Stimulated activated CD8-positive, alpha-beta memory T cell treated with anti-CD3 and anti-CD28 coated beads, Interleukin-15, amount 100 ng/mL, for 4 hours (primary cell): ENCODE measurements at places on chromosomes 7 and 10.

DNA sequence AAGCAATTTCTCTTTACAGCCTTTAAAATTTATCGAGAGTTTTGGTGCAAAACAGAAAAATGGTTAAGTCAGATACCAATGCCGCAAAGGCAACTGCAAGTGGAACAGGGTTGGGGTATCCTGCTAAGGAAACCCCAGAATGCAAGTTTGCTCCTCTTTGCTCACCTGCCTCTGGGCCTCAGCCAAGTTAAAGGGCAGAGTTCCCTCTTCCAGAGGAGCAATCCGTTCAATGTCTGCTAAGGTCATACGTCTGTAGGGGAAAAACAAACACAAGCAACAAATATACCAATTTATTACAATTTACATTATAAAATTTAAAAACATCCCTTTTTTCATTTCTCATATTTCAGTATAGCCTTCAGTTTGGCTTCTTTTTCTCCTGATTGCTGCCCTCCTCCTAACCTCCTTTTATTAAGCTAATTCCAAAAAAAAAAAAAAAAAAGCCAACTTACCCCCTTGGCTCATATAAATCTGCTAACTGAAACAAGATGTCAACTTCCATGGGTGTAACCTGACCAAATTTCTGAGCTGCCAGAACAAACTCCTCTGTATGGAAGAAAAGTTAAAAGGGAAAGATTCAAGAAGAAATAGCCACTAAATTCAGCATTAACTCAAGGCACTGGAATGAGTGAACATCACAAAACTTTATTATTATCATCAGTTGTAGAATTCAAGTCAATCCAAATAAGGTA is 132.6 kb downstream of the SLC25A13 start:
- no peak for DNase-seq

DNA sequence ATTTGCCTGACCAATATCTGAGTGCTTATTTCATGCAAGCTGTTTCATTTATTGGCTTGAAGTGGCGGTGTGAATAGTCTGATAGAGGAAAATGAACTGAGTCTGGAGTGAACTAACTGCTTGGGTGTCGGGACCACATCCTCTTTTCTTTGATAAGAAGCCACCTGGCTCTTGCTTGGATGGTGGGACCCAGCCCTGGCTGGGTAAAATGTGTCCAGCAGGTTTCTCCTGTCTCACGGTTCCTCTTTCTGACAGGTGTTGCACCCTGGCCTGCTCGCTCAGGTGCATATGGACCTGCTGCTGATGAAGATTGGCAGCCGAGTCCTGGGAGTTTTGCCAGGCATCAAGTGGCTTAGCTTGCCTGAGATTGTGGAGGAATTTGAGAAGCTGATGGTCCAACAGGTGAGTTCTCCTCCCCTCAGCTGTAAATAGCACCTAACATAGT is 1.6 kb downstream of the ADCK2 start:
- DNase-seq: no peak

- DNase-seq: no peak
These were observed 68.4 kb downstream of the SLIT1 start for GRCh38 chr10:97117372-97117771.

DNA sequence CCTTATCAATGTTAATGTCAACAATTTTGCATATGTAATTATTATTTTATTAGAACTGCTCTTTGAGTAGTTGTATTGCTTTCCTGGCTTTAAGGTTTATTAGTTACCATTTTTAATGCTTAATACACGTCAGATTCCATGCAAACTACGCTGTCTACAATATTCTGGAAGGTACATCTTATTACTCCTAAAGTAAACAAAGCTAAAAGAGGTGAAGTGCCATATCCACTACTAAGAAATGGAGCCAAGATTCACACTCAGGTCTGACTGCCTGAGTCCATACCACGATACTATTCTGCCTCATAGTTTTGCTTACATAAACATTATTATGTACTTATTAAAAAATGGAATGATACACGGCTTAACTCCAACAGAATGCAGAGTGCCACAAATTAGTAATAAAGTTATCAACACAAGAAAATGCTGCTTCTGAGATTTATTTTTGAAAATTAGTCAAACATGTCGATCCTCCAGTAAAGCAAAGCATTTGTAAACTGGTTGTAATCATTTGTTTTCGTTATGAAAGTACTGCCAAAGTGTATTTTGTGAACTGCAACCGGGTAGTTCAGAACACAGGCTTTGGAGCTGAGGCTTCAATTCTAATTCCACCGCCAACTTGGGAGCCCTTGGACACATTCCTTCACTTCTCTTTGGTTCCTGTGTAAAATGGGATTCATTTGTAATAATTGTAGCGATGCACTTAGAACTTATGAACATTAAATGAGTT is 1.1 kb upstream of the DMTF1 start:
- no peak for DNase-seq

GRCh38 chr7:3154881-3155494 is 111.3 kb upstream of the CARD11 start:
- no peak for DNase-seq

DNA sequence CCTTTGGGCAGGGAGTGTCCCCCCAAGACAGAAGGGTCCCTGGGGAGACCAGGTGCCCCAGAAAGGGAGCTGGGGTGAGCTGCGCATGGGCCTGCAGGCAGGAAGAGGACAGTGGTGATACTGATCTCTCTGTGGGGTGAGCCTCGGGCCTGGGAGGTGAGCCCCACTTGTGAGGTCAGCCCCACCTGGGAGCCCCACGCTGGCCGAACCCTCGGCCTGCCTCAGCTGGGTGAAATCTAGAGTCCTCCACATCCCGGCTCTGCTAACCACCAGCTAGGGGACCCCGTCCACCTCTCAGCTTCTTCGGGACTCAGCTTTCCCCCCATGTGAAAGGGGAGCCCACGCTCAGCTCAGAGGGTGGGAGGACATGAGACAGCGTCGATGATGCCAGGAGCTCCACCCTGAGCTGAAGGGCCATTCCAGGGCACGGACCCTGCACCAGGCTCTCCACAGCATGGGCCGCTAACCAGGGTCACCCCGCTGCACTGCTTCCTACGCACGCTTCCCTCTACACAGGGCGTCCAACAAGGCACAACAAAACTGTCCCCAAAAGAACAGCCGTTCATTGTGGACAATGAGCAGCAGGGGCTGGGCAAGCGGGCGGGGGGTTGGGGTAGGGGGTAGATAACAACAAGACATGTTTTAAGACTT is 48.7 kb downstream of the CAMK2B start:
- DNase-seq: no peak

GRCh38 chr10:44828508-44829142 is 82.5 kb upstream of the TMEM72 start:
- no peak for DNase-seq

DNA sequence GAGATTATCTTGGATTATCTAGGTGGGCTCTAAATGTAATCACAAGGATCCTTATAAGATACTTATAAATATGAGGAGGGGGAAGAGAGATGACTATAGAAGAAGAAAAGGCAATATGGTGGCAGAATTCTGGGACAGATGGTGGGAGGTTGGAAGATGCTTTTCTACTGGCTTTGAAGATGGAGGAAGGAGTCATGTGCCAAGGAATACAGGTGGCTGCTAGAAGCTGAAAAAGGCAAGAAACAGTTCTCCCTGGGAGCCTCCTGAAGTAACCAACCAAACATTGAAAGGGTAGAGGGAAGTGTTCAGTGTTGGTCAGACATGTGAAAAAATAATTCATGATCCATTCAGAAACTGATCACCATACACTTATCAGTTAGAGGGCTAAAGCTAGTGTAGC is 213.3 kb downstream of the WDR11 start:
- no peak for DNase-seq

- no peak for DNase-seq
These were observed 74.9 kb downstream of the LARP4B start for GRCh38 chr10:856416-857157.

- peak; percentile 66 for DNase-seq
These were observed 154.1 kb upstream of the AHR start for GRCh38 chr7:17144322-17144721.

GRCh38 chr10:58842860-58843376 is 330.2 kb downstream of the BICC1 start:
- no peak for DNase-seq
